ENCODE measurements at places on chromosomes 6 and 20. TPM values are rescaled to one million over a fixed set of nuclear protein-coding genes. Genes with fewer than 3 reads are reported as not detected.

- no peak for DNase-seq
Measured at GRCh38 chr6:396126-396520, 4.6 kb downstream of the IRF4 start.

GRCh38 chr20:63380346-63380870 lies 19.3 kb upstream of the CHRNA4 start:
- DNase-seq, result no peak

GRCh38 chr6:143952947-143953701 lies 54.9 kb downstream of the PLAGL1 start:
- no peak for DNase-seq

GRCh38 chr20:48558906-48559305 lies 268.9 kb downstream of the PREX1 start:
- DNase-seq, result no peak

DNA sequence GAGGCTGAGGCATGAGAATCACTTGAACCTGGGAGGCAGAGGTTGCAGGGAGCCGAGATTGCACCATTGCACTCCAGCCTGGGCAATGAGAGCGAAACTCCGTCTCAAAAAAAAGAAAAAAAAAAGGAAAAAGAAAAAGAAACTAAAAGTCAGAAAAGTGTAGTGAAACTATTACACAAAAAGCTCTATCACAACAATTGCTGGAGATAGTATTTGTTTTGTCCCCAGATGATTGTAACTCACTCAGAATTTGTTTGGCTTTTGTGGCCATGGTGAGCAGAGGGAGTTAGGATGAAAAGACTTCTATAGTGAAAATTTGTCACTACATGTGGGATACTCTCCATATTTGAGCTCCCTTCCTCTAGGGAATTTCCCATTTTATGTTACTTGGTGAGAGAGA lies 5.2 kb upstream of the GOPC start:
- DNase-seq, result no peak

GRCh38 chr6:45677381-45678284 lies 299.9 kb upstream of the SUPT3H start:
- peak; percentile 78 for DNase-seq

DNA sequence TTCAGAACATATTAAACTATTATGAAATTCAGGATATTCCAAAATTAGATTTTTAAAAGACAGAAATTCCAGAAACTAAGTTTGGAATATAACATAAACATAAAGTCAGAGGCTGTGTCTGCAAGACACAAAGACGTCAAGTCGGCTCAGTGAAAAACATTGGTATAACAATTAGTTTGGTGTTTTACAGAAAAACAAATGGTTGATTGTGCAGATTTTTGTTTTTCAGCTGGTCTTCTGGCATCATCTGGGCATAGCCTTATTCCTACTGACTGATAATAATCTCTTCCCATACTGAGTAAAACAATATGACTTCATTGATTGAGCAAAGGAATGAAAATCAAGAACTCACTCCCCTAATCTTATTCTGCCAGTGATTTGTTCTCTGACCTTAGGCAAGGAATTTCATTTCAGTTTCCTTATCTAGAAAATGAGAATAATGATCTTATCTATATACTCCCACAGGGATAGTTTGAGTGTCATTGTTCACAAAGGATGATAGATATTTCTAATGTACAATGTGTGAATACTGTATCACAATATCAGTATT lies 84.3 kb downstream of the FRK start:
- DNase-seq, result no peak

- DNase-seq, result no peak
Measured at GRCh38 chr20:19104186-19104585, 108.3 kb upstream of the SLC24A3 start.

GRCh38 chr6:38531134-38531533 lies 108.6 kb downstream of the BTBD9 start:
- DNase-seq, result no peak

- DNase-seq, result no peak
Measured at GRCh38 chr20:9974324-9974723, 60.5 kb upstream of the ANKEF1 start.

DNA sequence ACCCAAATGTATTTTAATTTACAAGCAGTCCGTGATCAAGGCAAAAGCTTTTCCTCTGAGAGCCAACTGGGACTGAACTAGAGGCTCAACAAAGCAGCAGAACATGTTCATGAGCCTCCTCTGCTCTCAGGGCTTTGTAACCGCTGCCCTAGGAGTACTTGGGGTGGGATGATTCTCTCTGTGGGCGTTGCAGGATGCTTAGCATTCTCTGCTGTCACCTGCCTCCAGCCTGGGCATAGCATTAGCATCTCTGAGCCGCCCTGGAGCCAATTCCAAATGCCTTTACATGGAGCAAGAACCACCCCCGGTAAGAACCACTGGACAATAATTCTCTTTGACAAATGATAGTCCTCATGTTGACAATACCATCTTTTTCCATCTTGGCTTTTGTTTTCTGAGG lies 237.6 kb upstream of the CDH4 start:
- DNase-seq, result no peak

DNA sequence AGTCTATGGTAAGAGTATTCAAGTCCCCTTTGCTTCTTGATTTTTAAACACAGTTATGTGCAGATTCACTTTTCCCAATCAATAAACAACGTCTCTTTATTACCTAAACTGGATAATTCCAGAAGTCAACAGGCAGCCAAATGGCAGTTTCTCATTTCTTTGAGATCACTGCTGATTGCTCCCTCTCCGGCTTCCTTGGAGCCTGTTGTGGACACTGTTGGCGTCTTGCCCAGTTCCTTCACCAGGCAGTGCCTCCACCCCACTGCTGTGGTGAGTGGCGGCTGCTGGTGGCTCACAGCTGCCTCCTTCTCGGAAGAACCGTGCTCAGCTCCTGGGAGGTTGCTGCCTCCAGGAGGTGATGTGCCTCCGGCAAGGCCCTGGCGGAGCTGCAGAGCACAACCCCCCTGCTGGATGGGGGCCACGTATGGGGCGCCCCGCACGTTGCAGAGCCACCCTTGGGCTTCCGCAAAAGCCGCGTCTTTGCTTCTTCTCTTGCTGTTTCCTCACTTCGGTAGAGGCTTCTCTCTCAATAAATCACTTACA lies 105.1 kb upstream of the CNKSR3 start:
- DNase-seq, result no peak

GRCh38 chr6:55668591-55668990 lies 89.6 kb upstream of the HMGCLL1 start:
- DNase-seq, result no peak

DNA sequence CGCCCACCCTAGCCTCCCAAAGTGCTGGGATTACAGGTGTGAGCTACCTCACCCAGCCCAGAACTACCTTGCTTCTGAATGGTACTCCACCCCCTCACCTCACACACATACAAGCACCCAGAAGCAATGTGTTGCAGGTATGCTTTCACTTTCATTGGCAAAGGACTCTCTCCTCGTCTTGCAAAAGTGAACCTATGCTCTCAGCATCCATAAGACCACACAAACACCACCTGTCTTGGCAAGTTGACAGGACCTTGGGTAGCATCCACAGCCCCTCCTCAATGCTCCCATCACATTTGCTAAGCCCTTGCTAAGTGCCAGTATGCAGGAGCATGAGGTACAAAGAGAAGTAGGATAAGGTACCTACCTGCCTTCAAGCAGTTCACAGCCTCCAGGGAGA lies 3.7 kb downstream of the KIF13A start:
- DNase-seq, result no peak

DNA sequence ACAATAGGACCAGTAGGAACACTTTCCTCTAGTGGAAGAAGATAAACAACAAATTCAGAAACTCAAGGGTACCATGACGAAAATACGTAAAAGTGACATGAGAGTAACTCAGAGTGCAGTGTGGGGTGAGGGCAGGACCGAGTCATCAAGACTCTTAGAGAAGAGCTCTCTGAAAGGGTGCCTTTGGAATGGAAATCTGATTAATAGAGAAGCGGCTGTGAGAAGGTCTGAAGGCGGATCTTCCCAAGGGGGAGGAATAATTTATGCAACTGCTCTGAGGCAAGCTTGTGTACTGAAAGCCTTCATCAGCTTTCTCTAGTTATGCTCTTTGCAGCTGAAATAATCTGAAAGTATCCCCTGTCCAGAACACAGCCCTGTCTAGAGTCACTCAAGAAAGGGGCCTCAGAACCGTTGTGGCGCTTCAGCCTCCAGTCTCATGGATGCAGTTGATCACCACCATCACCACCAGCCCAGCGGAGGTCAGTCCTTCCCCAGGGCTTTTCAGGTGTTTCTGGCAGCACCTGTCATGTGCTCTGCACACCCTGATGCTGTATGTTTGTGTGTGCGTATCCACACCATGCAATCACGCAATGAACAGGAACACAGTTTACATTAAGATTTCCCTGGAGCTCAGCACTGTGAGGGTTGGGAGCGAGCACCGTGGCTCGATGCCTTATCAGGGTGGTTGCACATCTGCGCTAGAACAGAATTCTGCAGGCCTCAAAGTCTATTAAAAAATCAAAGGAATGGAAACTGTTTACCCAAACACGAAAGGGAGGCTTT lies 396.5 kb downstream of the SMOC2 start:
- DNase-seq, result no peak

DNA sequence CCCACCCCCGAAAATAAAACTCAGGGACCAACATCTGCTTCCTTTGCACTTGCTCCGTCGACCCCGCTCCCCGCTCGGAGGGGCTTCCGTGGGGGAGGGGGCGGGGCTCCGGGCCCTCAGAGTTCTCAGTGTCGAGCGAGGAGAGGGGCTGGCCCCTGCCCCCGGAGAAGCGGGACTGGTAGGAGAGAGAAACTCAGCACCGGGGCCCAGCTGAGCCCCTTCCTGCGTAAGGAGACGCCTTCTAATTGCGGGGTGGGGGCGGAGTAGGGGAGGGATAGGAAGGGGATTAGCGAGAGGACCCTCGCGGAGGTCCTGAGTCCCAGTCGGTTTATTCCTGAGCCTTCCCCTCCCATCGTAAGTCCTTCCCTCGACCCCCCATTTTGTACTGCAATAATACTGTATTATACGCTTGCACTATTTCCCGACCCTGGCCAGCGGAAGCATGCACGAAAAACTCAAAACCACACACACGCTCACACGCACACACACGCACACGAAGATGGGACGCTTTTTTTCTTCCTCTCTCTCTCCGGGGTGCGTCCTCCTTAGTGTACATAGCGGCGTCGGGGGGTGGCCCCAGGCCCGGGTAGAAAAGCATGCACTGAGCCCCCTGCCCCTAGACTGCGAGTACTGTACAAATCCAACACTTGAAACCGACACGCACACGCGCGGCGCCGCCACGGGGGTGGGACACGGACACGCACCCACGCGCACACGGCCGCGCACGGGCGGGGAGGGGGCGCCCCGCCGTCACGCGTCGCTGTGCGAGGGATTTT lies 22.1 kb upstream of the SLC22A7 start:
- DNase-seq, result no peak

Gene TMEM217
- polyA plus RNA-seq, result 1.9 TPM

Gene TFEB
- 7.6 TPM for polyA plus RNA-seq

Gene OPRM1
- polyA plus RNA-seq, result 0.08 TPM

Gene CUL9
- polyA plus RNA-seq, result 44.3 TPM

Gene PI16
- polyA plus RNA-seq, result 0.95 TPM

Gene WFDC12
- polyA plus RNA-seq, result not detected

Gene CRISP3
- not detected for polyA plus RNA-seq

Gene COL12A1
- polyA plus RNA-seq, result 79.2 TPM

Gene ADAM33
- 9.1 TPM for polyA plus RNA-seq

Gene PKHD1
- 27.5 TPM for polyA plus RNA-seq

Gene EPPIN
- 0.55 TPM for polyA plus RNA-seq

Data from left kidney (tissue), 8 donors.